Suprapubic skin (tissue), 4 donors: ENCODE measurements at places on chromosomes 12 and 14.
A peak's percentile ranks its signal among the peaks of the same experiment; 100 is the strongest.

DNA sequence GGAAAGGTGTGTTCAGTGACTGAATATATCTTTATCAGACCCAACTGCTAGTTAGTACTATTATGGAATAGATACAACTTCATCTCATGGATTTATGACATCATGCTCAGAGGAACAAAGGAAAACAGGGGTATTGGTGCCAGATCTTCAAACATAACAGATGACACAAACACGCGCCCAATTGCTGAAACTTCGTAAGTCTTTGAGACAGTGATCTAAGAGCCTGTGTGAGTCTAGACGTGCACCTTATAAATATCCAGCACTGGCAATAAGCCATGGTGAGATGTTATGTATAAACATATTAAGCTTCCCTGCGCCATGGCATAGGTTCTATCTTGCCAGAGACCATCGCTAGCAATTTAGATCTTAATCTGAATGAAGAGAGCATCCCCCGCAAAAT lies 42.2 kb upstream of the NR2C1 start:
- H3K27me3 ChIP-seq, result no peaks in the 10 kb centered on the region
- H3K4me3 ChIP-seq, result no peak overlapping the region
- peaks cover 27% of the 10 kb centered on the region for H3K4me1 ChIP-seq
- no peak for DNase-seq
- H3K36me3 ChIP-seq, result peaks cover 15% of the 10 kb centered on the region

- no peak overlapping the region for H3K27ac ChIP-seq
- no peak overlapping the region for H3K4me3 ChIP-seq
- no peaks in the 10 kb centered on the region for H3K36me3 ChIP-seq
- H3K27me3 ChIP-seq, result no peaks in the 10 kb centered on the region
- no peaks in the 10 kb centered on the region for H3K4me1 ChIP-seq
Observed at GRCh38 chr14:33589334-33589733, 361.5 kb downstream of the EGLN3 start.

DNA sequence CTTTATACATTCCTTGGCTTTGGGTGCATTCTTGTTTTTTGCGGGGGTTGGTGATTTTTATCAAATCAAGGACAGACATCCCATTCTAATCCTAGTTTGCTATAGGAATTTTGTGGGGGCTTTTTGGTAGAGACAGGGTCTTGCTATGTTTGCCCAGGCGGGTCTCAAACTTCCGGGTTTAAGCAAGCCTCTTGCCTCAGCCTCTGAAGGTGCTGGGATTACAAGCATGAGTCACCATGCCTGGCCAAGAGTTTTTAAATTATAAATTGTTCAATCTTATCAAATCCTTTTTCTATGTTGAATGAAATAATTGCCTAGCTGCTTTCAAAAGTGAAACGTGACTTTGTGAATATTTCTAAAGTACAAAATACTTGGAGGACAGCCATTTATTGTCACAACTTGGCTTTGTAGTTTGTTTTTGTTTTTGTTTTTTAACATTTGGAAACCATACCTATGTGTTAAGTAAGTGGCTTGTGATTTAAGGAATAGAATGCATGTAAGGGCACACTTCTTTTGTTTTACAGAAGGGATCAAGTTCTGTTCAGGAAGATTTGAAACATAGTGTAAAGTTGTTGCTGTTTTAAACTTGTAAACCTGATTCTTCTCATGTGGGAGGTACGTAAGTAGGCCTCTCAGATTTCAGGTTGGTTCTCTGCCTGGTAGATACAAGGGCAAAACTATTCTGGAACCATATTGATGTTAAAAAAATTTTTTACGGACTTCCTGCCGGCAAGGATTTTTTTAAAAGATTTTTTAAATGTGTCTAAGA lies 13.4 kb downstream of the MARK3 start:
- peaks cover 76% of the 10 kb centered on the region for H3K4me1 ChIP-seq
- H3K36me3 ChIP-seq, result no peaks in the 10 kb centered on the region
- DNase-seq, result no peak

DNA sequence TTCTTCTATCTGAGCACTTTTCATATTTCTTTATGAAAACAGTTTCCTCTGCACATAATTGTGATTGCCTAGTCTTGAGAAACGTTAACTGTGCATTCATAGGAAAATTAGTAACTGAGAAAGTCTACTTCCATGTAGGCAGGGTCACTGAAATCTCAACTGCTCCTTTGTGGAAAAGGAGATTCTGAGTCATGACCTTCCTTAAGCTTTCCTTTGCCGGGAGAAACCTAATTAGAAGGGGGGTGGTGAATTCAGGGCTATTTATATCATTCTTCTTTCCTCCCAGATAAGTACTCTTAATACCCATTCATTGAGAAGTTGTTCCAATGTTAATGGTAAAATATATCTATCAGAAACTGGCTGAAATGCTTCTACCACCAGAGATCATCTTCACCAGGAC lies 751.0 kb upstream of the TMEM132C start:
- H3K4me3 ChIP-seq, result no peak overlapping the region
- H3K27me3 ChIP-seq, result no peaks in the 10 kb centered on the region
- DNase-seq, result no peak
- no peaks in the 10 kb centered on the region for H3K36me3 ChIP-seq
- no peak overlapping the region for H3K27ac ChIP-seq

GRCh38 chr12:132445884-132446632 lies 43.9 kb upstream of the FBRSL1 start:
- H3K4me1 ChIP-seq, result peaks cover 19% of the 10 kb centered on the region
- H3K36me3 ChIP-seq, result no peaks in the 10 kb centered on the region
- peak overlapping the region; percentile 36 for H3K4me3 ChIP-seq
- H3K27ac ChIP-seq, result peak overlapping the region; percentile 73
- no peak for DNase-seq

GRCh38 chr12:8950702-8951478 lies 1.4 kb upstream of the M6PR start:
- peaks cover 35% of the 10 kb centered on the region for H3K4me1 ChIP-seq
- H3K4me3 ChIP-seq, result peak overlapping the region; percentile 84
- DNase-seq, result no peak
- H3K36me3 ChIP-seq, result peaks cover 4% of the 10 kb centered on the region

GRCh38 chr12:52337054-52337453 lies 15.9 kb upstream of the KRT83 start:
- H3K36me3 ChIP-seq, result no peaks in the 10 kb centered on the region
- peaks cover 17% of the 10 kb centered on the region for H3K4me1 ChIP-seq
- peaks cover 3% of the 10 kb centered on the region for H3K27me3 ChIP-seq
- H3K4me3 ChIP-seq, result no peak overlapping the region

- H3K27ac ChIP-seq, result no peak overlapping the region
- H3K36me3 ChIP-seq, result no peaks in the 10 kb centered on the region
- H3K4me1 ChIP-seq, result peaks cover 45% of the 10 kb centered on the region
- H3K4me3 ChIP-seq, result no peak overlapping the region
- no peak for DNase-seq
- H3K27me3 ChIP-seq, result no peaks in the 10 kb centered on the region
Observed at GRCh38 chr14:91254461-91254860, 10.0 kb upstream of the GPR68 start.

DNA sequence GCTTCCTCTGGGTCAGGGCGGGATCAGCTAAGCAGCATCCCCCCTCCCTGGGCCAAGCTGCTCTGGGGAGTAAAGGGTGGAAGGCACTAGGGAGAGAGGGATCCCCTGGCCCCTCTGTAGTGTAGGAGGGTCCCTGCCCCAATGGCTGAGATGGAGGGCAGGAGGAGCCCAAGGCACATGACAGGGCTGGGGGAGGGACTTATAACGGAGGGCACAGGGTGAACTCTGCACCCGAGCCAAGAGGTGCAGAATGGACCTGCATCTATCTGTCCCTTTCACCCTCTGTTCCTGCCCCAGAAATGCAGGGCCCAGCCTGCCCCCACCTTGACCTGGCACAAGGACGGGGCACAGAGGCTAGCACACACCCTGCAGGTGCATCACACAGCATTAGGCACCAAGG lies 3.8 kb upstream of the ITGB7 start:
- peaks cover 47% of the 10 kb centered on the region for H3K4me1 ChIP-seq
- peaks cover 64% of the 10 kb centered on the region for H3K36me3 ChIP-seq
- H3K27me3 ChIP-seq, result no peaks in the 10 kb centered on the region
- no peak overlapping the region for H3K27ac ChIP-seq
- no peak for DNase-seq

GRCh38 chr12:9698681-9699080 lies 29.2 kb downstream of the CLEC2D start:
- DNase-seq, result no peak
- H3K36me3 ChIP-seq, result peaks cover 14% of the 10 kb centered on the region
- no peak overlapping the region for H3K4me3 ChIP-seq
- no peak overlapping the region for H3K27ac ChIP-seq
- no peaks in the 10 kb centered on the region for H3K4me1 ChIP-seq

- H3K27me3 ChIP-seq, result no peaks in the 10 kb centered on the region
- no peak for DNase-seq
- H3K36me3 ChIP-seq, result no peaks in the 10 kb centered on the region
- no peaks in the 10 kb centered on the region for H3K4me1 ChIP-seq
- no peak overlapping the region for H3K4me3 ChIP-seq
- H3K27ac ChIP-seq, result no peak overlapping the region
Observed at GRCh38 chr14:98008381-98009113, 1211.4 kb downstream of the VRK1 start.

GRCh38 chr12:69329669-69330428 lies 18.3 kb upstream of the LYZ start:
- H3K36me3 ChIP-seq, result no peaks in the 10 kb centered on the region
- peaks cover 13% of the 10 kb centered on the region for H3K4me1 ChIP-seq
- H3K27me3 ChIP-seq, result no peaks in the 10 kb centered on the region
- H3K4me3 ChIP-seq, result no peak overlapping the region
- no peak overlapping the region for H3K27ac ChIP-seq
